ENCODE measurements at places on chromosomes 16 and 17. TPM values are rescaled to one million over a fixed set of nuclear protein-coding genes. Genes with fewer than 3 reads are reported as not detected.

NOD2 gene
- total RNA-seq, result 0.56 TPM

CDK5R1 gene
- 1.0 TPM for total RNA-seq

OMG gene
- total RNA-seq, result 0.09 TPM

USH1G gene
- not detected for total RNA-seq

CSH2 gene
- not detected for total RNA-seq

TNFSF13 gene
- 0.66 TPM for total RNA-seq

PIPOX gene
- total RNA-seq, result 2.0 TPM

ZNF624 gene
- 5.1 TPM for total RNA-seq

SLC13A2 gene
- not detected for total RNA-seq

CRHR1 gene
- total RNA-seq, result not detected

SEZ6L2 gene
- total RNA-seq, result 1.2 TPM

CCL3 gene
- not detected for total RNA-seq

TMC6 gene
- 21.4 TPM for total RNA-seq

RBFOX1 gene
- not detected for total RNA-seq

METTL9 gene
- 136 TPM for total RNA-seq

HOXB6 gene
- 2.8 TPM for total RNA-seq

MARVELD3 gene
- total RNA-seq, result not detected

EVI2B gene
- 0.09 TPM for total RNA-seq

SOX9 gene
- total RNA-seq, result not detected

EPX gene
- total RNA-seq, result not detected

USP32 gene
- total RNA-seq, result 30.7 TPM

SULT1A1 gene
- 4.5 TPM for total RNA-seq

KRTAP4-4 gene
- not detected for total RNA-seq

C16orf74 gene
- total RNA-seq, result 17.4 TPM

DNAH2 gene
- not detected for total RNA-seq

CLCN7 gene
- 54.8 TPM for total RNA-seq

TBC1D3H gene
- not detected for total RNA-seq

KRTAP17-1 gene
- total RNA-seq, result not detected
